ENCODE measurements at places on chromosomes 7 and 10.
A peak's percentile ranks its signal among the peaks of the same experiment; 100 is the strongest.

DNA sequence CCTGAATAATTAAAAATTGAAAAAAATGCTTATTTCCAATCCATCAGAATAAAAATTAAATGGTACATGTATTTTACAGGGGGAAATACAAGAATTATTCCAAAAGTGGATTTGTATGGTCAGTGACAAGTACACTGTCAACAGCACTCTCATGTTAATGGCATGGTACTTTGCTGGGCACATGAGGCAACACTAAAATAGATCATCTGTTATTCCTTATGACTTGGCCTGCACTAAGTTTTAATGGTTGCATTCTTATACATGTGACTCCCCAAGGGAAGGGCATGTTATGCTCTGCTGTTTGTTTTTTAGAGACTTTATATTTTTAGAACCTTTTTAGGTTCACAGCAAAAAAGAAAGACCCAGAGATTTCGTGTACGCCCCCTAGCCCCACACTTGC is 128.3 kb downstream of the CPEB3 start:
- DNase-seq: no peak

DNA sequence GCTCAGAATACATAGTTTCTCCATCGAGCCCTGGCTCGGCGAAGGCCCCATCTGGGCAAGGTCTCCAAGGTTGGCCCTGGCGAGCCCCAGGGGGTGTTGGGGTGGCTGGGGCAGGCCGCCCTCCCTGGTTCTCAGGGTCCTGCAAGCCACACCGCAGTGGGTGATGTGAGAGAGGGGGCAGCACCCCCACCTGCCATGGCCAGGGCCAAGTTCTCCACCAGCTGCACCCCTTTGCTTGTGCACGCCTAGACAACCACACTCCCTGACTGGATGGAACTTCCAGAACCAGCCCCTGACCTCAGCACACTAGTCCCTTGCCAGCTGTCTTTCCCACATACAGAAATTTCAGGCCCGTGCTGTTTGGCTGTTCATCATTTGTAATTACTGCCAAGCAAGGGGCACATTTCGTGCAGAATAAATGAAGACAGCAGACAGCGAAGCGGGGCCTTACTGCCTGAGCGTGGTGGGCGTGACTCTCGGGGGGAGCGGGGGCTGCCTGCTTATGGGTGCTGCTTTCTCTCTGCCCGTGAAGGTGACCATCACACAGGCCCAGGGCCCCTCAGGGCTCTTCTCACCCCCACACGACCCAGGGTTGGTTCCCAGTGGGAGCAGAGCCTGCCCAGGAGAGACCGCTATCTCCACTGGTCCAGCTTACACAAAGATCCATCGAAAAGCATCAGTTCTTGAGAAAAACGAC is 85.9 kb downstream of the ADARB2 start:
- no peak for DNase-seq

DNA sequence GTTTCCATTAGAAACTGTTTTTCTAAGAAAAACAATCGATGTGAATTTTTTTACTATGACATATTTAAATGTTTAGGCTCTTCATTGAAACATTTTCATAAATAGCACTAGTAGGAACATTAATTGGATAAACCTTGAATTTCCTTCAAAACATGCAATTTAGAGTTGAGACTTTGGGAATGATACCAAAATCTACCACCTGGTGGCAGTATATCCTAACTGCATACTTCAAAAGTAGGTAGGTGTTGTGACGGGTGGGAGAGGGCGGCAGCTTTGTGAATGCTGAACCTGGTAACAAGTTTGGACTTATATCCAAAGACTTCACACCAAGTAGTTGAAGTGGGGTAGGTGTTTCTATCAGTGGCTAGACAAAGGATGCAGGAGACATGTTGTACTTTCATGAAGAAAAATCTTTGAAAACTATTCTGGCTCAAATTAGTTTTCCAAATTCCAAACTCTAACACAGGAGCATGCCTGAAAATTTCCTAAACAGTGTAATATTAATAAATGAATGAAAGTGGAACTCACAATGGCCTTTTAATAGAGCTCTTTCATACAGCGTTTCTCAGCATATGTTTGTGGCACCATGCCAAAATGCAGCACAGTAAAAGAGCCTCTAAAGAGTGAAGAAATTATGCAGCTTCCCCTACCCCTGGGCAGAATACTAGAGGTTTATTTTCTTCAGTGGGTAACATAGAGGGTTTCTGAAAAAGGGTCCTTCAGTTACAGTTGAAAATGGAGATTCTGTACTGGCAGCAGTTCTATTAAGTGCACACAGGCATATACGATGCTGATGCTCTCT is 201.0 kb upstream of the TPK1 start:
- no peak for DNase-seq

DNA sequence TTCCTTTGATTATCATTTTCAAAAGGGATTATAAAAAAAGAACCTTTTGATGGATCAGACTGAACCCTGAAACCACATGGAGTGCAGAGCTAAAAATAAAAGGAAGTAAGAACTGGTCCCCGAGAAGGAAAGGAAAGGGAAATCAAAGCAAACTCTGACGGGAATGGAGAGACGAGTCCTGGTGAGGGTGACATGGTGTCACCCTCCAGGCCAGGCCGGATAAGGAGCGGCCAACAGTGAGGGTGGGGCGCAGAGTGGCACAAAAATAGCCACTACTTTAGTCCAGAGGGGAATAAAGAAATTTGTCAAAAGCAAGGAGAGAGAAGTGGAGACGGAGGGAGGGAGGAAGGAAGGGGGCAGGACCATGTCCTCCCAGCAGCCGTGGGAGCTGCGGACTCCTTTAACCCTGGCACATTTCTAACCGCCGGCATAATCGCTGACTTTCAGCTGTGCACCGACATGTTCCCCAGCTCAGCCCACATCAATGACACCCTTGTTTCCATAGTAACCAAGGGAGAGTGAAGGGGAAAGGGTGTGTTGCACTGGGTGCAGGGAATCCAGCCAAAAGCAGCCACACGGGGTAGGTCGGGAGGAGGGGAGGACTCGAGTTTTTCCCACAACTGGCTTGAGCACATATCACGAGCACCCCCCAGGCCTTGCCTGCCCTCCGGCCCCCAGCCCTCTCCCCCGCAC is 29.7 kb downstream of the TRIM8 start:
- peak; percentile 31 for DNase-seq

DNA sequence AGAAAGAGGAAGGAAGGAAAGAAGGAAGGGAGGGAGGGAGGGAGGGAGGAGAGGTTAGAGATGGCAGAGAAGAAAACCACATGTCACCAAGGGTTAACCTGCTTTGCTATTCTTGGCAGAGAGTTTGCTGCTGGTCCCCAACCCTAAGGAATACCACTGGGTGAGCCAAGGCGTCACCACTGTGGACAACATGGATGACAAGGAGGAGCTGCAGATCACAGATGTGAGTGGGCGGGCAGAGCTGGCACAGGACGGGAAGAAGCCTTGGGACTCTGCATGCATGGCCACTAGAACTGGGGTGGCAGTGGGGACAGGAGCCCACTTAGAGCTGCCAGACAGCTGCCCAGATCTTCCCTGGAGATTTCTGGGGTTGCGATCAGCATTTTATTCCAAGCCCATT is 17.2 kb upstream of the MYH16 start:
- no peak for DNase-seq

DNA sequence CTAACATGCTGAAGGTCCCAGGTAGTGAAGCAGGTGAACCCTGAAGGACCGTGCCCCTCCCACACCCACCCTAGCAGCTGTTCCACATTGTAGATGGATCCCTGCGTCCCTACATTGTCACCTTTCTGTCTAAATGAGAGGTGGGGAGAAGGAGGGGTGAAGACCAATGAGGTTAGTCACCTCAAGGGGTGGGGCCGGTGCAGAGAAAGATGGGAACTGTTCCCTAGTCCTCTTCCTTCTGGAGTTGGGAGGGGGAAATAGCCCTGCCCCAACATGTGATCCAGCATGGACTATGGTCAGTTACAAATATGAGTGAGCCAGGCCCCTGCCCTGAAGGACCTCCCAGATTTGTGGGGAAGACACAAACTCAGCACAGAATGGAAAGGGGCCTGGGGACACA is 124.5 kb downstream of the LHPP start:
- DNase-seq: no peak

- no peak for DNase-seq
Measured at GRCh38 chr7:38502289-38502688, 128.9 kb downstream of the AMPH start.

DNA sequence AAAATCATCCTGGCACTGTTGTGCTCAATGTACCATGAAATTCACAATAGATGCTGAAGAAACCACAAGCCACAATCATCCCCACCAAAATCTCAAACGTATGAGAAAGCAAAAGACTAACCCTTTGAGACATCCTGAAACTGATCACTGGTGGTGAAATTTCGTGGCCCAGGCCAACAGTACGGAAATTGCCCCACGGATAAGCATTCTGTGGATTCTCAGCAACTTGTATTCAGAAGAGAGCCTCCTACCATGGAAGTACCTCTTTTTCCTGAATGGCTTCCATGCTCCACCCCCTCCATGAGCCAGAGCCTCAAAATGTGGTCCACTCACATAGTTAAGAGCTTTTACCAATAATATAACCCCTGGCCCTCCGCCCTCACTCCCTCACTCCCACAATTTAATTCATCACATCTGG is 163.9 kb upstream of the AUTS2 start:
- no peak for DNase-seq

DNA sequence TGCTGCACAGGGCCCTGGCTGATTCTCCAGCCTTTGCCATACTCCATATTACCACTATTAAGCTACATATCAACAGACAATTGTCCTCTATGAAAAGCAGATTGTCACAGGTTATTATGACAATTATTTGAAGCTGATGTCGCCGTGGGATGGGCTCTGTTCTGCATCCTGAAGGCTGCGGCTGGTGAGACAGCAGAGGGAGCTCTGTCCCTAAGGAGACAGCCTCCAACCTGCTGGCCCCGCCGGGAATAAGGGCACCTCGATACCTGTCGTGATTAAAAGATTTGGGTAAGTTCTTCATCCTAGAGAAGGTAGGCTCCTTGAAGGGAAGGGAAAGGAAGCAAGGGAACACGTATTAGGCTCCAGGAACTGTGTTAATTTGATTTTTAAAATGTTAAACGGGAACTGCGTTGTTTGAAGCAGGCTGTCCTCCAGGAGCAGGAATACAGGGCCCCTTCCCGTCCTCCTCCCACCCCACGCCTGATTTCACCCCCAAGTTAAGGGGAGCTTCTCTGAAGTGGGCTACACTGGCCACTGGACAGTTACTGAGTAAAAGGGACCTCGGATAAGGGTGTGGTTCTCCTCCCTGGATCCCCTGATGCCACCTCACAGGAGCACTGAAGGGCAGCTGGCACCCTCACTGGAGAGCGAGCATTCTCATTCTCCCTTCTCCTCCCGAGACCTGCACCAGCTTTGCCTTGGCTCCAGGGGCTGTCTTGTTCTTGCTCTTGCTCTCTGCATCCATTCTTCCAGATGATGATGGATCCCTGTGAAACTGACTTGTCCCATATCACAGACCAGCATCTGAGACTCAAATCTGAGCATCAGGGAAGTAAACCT is 11.8 kb upstream of the TIAL1 start:
- DNase-seq: no peak

DNA sequence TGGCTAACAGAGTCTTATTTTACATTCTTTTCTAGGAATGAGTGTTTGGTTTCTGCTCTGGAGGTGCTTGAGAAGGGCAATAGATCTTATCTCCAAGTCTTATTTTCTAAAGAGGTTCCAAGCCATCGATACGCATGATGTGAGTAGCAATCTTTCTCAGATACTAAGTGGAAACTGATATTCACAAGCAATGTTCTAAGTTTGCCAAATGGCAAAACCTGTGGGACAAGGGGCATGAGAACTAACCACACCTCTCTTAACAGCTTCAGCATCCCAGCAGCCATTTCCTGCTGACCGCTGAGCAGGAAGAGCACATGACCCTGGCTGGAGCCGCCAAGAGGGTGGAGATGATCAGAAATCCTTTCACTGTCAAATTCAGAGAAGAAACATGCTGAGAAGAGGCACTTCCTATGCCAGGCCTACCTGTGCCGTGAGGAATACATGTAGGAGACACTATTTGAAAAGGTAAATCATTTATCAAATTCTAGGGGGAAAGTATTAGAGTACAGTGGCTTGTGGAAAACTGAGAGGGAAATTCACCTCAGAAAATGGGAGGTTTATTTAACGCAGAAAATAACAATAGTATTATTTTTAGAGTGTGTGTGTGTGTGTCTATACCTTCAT is 35.2 kb downstream of the CCDC71L start:
- no peak for DNase-seq

GRCh38 chr7:73738220-73738611 is 386 bp downstream of the ABHD11 start:
- peak; percentile 75 for DNase-seq

GRCh38 chr7:132488634-132489302 is 87.5 kb downstream of the PLXNA4 start:
- no peak for DNase-seq

DNA sequence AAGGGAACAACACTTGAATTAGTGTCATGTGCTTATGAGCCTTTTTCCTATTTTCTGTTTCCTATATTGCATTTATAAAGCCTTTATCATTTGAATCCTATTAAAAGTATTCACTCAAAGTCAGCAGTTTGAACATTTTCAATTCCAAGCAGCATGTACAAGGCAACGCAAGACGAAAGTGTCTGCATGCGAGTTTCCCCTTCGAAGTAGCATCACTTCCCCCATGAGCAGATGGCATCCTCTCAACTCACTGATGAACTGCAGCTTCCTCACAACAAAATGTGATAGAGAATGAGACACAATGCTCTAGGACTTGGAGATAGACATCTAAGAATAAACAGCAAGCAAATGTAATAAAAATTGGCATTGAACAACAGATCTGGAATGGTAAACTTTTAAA is 270.7 kb downstream of the PRPF18 start:
- DNase-seq: peak; percentile 63

DNA sequence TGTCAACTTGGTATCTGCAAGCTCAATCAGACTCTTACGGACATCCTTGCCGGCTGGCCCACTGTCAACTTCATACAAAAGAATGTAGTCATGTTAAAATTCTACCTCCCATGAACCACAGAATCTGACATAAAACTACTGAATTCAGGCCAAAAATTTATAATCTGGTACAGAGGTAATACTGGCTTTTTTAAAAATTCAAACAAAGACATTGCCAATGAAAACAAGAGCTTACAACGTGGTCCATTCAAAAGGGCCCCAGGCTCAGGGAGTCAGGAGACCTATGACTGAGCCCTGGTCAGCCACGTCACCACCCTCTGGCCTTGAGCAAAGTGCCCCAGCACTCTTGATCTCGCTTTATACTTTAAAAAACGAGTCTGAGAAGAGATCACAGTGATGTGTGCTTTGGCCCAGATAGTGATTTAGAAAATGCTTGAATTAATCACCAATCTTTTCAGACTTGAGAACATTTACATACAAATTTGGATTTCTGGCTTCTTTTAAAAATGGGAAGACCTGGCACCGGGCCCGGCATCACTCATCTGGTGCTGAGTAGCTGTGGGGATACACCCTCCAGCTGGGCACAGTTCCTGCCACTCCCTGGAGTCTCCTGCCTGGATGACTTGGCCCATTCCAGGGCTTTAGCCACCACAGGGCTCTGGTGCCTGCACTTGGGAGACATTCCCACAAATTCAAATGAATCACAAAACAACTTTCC is 94.1 kb downstream of the PIP4K2A start:
- peak; percentile 92 for DNase-seq
